ENCODE measurements at places on chromosomes 16 and 17.

DNA sequence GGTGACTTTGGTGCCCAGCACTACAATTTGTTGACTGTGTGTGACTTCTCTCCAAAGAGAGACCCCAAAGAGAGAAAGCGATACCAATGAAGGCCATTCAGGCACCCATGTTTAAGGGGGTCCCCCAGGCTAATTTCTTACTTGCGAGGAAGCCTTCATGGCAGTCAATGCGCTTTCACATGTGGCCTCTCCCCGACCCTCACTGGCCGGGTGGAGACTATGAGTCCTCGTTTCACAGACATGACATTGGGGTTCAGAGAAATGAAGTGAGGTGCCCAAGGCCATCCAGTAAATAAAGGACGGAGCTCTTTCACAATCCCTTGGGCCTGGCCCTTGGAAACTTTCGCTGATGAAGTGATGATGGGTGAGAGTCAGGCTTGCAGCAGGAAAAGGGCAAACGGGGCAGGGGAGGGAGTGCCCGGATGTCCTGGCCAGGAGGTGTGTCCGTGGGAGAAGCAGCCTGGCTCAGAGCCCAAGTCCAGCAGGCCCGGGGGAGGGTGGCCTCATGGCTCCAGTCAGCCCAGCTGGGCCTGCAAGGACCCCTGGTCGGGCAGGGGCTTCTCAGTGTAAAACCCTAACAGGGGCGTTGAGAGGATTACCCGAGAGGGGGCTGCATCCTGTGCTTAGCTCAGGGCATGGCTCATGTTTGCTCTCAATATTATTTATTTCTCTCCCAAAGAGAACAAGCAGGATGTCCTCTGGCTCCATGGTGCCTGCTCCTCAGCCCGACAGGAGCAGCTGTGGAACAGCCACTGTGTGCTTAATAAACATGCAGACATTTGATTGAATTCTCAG, 14.7 kb downstream of the TBX2 start:
- DNase-seq, result no peak

GRCh38 chr17:67575325-67575724, 142.4 kb upstream of the NOL11 start:
- no peak for DNase-seq

GRCh38 chr16:8430401-8430800, 159.9 kb downstream of the TMEM114 start:
- DNase-seq, result no peak

DNA sequence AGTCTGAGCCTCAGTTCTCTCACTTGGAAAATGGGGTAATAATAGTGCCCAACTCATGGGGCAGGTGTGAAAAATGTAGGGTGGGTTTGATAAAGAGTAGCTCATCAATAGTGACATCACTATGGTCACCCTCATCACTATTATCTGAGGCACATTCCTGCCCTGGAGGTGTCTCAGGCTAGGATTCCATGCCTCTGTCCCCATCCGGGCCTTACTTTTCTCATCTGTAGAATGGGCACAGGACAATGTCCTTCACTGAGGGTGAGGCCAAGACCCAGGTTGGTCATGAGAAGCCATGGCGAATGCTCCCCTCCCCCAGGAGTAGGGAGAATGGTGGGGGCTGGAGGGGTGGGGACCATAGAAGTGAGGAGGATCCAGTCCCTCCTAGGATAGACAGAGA, 30.5 kb downstream of the MYO15A start:
- no peak for DNase-seq

DNA sequence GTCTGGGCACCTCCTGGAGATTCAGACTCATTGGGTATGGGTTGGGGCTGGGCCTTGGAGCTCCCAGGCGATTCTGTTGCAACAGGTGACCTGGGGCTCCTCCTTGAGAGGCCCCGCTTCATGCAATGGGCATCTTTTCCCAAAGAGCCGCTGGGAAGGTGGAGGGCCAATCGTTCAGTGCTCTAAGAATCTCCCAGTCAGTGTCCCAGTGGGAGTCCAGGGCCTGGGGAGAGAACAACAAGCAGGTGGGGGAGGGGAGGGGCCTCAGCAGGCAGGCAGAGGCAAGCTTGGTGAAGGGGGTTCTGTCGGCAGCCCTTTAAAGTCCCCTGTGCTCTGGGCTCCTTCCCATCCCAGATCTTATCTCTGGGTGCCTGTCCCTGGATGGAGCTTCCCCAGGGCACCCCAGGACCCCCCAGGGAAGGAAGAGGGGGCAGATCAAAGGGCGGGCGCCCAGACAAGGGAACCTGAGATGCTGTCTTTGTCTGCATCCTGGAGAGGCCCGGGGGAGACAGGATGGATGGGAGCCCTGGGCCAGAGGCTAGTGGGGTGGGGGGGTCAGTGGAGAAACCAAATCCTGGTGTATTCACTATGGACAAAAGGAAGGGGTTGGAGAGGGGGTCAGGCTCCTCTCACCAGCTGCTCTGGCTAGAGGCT, 30.5 kb upstream of the NXPH3 start:
- DNase-seq, result no peak

DNA sequence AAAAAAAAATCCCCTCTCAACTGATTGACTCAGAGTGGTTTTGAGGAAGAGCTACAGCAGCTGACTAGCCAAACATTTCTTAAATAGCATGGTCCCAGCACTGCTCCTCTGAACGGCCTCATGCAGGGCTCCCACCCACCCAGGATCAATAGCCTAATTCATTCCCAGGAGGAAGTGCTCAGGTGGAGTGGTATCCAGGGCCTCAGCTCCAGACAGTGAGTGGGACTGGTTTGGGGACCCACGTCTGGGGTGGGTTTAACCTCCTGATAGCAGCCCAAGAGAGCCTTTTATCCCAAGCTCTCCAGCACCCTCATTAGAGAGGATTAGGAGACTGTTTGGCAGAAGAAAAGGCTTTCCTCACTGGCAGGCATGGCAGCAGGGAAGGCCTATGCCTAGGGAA, 68.5 kb upstream of the CDH5 start:
- no peak for DNase-seq

DNA sequence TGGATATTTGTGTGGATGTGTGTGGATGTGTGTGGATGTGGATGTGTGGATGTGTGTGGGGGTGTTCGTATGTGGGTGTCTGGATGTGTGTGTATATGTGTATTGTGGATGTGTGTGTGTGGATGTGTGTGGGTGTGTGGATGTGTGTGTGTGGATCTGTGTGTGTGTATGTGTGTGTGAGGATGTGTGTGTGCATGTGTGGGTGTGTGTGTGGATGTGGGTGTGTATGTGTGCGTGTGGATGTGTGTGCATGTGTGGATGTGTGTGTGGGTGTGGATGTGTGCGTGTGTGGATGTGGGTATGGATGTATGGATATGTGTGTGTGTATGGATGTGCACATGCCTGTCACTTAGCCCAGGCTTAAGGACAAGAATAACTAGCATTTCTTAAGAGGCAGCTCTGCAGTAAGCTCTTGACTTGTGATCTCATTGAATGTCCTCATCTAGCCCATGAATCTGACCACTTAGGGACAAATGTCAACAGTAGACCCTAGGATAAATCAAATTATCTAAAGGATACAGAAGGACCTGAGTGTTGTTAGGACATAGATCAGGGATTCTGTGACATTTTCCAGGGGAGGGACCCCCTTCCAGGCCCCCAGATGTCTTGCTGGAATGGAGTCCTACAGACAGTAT, 83.5 kb downstream of the BMERB1 start:
- DNase-seq, result no peak

GRCh38 chr17:14780097-14780651, 479.3 kb downstream of the HS3ST3B1 start:
- no peak for DNase-seq

GRCh38 chr17:66842959-66843358, 8.0 kb downstream of the CACNG5 start:
- no peak for DNase-seq

DNA sequence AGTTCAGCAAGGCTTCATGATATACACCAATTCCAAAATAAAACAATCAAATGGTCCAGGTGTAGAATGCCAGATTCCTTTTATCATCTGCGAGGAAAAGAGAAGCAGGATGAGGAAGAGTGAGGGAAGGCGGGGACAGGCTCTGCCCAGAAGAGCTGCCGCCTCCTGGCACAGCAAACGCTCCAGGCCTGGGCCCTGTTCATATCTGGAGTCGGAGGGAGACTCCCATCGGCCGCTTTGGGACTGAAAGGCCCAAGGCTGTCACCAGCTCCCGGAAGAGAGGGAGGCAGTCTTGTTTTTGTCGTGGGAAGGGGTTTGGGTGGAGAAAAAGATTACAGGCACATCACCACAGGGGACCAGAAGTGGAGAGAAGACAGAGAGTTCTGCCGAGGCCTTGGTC, 29.0 kb upstream of the SLC25A19 start:
- DNase-seq, result no peak

DNA sequence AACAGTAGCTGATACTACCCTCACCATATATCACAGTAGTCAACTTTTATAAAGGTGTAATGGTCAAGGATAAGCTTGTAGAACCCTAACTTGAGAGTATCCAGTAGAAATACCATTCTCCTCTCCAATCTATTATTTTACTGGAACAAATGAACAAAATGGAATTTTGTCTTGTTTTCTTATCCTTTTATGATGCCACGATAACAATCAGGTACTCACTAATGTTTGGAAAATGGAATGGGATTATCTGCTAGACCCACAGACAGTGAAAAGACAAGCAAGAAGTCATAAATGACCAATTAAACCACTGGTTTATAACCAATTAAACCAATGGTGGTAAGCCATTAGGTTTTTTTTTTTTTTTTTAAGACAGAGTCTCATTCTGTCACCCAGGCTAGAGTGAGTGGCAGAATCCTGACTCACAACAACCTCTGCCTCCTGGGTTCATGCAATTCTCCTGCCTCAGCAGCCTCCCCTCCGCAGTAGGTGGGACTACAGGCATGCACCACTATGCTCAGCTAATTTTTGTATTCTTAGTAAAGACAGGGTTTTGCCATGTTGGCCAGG, 10.4 kb downstream of the GPATCH8 start:
- DNase-seq, result no peak

DNA sequence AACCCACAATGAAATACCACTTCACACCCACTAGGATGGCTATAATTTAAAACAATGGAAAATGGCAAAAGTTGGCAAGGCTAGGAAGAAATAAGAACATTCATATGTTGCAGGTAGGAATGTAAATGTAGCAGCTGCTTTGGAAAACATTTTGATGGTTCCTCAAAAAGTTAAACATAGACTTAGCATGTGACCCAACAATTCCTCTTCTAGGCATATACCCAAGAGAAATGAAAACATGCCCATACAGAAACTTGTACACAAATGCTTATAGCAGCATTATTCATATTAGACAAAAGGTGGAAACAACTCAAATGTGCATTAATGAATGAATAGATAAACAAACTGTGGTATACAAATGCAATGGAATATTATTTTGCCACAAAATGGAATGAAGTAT, 36.1 kb downstream of the MEOX1 start:
- DNase-seq, result no peak

GRCh38 chr16:70523743-70524398, at the start of gene SF3B3:
Gene SF3B3, plus strand, starts transcription at chr16:70523816. Its CDS starts 2,841 bp downstream, at chr16:70526657.
- DNase-seq, result peak; percentile 33

DNA sequence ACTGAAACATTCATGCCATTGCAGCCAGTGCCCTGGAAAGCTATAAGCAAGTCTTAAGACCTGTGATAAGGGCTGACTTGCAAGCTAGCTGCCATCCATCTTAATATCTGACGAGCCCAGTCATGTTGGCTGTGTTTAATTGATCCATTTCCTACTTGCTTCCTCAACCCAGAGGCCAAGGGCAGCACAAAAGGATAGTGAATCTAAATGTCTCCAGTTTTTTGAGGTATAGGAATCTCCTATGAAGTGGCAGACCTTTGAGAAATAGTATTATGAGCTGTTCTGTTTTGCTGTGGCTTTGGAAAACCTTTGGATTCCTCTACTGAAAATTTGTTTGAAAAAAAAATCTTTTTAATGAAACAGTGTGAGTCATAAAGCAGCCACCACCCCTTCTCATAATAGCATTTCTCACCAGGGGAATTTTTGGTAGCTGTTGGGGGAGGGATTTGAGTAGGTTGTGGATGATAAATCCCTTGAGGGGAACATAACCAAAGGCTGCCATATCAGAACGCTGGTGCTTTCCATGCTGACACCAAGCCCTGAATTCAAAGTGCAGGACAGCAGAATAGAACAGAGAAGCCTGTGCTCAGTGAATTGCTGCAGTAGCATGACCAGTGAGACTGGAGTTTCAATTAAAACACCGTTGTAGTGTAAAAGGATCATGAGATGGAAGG, 12.9 kb downstream of the ZNRF1 start:
- DNase-seq, result peak; percentile 90

- no peak for DNase-seq
These were observed 88.6 kb upstream of the NLRP1 start for GRCh38 chr17:5672815-5673430.

DNA sequence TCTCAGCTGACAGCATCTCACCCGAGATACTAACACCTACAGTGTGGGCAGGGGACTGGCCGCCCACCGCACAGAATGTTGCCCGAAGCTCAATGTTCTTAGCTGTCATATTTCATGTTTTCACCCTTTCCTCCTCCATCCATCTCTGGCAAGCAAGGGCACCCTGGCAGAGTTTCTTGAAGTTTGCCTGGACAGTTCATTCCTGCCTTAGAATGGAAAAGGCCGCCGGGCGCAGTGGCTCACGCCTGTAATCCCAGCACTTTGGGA, 37.6 kb upstream of the TEX2 start:
- no peak for DNase-seq

- peak; percentile 77 for DNase-seq
These were observed 41.4 kb downstream of the GRB2 start for GRCh38 chr17:75364078-75364477.

GRCh38 chr16:84683691-84684591, 15.9 kb upstream of the USP10 start:
- peak; percentile 34 for DNase-seq

GRCh38 chr16:28309811-28310311, 17.5 kb downstream of the SBK1 start:
- no peak for DNase-seq

DNA sequence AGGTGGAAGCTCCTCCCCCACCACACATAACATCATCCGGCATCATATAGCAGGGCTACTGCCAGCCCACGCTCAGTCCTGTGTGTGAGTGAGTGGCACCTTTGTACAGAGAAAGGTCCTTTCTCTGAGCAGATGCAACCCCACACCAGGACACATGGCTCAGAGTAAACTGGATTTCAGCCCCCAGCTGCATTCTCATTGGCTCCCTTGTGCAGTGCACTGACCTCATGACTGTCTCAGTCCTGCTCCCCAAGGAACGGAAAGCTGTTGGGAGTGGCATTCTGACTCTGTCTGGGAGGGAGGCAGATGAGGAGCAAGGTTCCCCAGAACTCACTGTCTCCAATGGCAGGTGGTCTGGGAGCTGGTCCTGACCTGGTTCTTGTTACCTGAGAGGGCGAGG, 244.1 kb downstream of the PHKB start:
- DNase-seq, result no peak

- no peak for DNase-seq
These were observed 2.3 kb downstream of the RAB37 start for GRCh38 chr17:74739227-74739831.

DNA sequence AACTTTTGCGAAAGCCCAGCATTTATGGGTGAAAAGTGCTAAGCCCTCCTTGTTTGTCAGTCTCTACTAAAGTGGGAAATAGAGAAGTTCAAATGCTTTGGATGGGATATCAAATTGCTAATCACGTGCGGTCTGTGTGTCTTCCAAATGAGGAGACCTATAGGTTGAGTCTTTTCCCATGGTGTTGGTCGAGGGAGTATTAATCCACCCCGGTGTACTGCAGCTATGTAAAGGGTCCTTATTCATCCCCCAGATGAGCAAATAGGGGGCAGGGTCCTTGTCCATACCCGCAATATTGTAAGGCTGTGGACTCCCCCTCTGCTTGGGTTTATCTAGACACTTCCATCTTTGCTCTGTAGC, 14.6 kb downstream of the KIAA0513 start:
- no peak for DNase-seq

- no peak for DNase-seq
These were observed 4.1 kb upstream of the ARL5C start for GRCh38 chr17:39170109-39170508.

GRCh38 chr17:15944759-15945526, at the start of gene ADORA2B:
Gene ADORA2B, plus strand, starts transcription at chr17:15945130. Its CDS starts 119 bp downstream, at chr17:15945249.
- peak; percentile 26 for DNase-seq
